Osteocyte (in vitro differentiated cells): ENCODE measurements at places on chromosomes 4 and X.

- H3K36me3 ChIP-seq, result no peaks in the 10 kb centered on the region
- H3K27me3 ChIP-seq, result no peaks in the 10 kb centered on the region
- H3K27ac ChIP-seq, result no peak overlapping the region
- H3K4me1 ChIP-seq, result no peaks in the 10 kb centered on the region
- no peak for DNase-seq
These were observed 153.2 kb downstream of the KLF8 start for GRCh38 chrX:56385336-56385735.

- no peak overlapping the region for H3K4me3 ChIP-seq
- peaks cover 7% of the 10 kb centered on the region for H3K27me3 ChIP-seq
- peaks cover 7% of the 10 kb centered on the region for H3K4me1 ChIP-seq
- no peak for DNase-seq
- H3K27ac ChIP-seq, result no peak overlapping the region
- H3K36me3 ChIP-seq, result no peaks in the 10 kb centered on the region
These were observed 62.7 kb downstream of the PRPS1 start for GRCh38 chrX:107691024-107691448.

GRCh38 chr4:111213531-111213930 lies 590.7 kb upstream of the PITX2 start:
- no peaks in the 10 kb centered on the region for H3K36me3 ChIP-seq
- no peaks in the 10 kb centered on the region for H3K4me1 ChIP-seq
- H3K27ac ChIP-seq, result no peak overlapping the region
- H3K4me3 ChIP-seq, result no peak overlapping the region

- no peak for DNase-seq
- no peaks in the 10 kb centered on the region for H3K36me3 ChIP-seq
- H3K4me1 ChIP-seq, result no peaks in the 10 kb centered on the region
- no peak overlapping the region for H3K4me3 ChIP-seq
- H3K27ac ChIP-seq, result no peak overlapping the region
These were observed 15.4 kb downstream of the NHS start for GRCh38 chrX:17390419-17390850.

DNA sequence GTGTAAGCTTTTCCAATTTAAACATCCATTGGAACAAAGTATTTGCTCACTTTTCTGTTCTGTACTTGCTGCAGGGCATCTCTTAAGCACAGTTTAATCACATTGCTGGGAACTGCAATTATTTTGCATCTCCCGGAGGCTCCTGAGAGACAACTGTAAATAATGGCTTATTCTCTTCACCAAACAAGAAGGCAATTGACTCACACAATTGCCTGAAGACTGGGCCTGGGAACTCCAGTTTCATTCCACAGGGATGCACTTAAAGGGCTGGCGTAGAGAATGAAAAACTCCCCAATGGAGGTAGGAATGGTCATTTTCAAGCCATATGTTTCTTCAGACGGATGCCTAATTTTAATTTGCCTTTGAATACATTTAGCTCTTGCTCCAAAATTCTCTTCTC lies 29.5 kb downstream of the TFDP3 start:
- no peak for DNase-seq
- H3K27me3 ChIP-seq, result no peaks in the 10 kb centered on the region
- H3K4me3 ChIP-seq, result no peak overlapping the region
- no peaks in the 10 kb centered on the region for H3K36me3 ChIP-seq
- H3K4me1 ChIP-seq, result no peaks in the 10 kb centered on the region
